ENCODE measurements at places on chromosomes 7 and 10. TPM values are rescaled to one million over a fixed set of nuclear protein-coding genes. Genes with fewer than 3 reads are reported as not detected.

Gene OR6V1
- not detected for total RNA-seq

Gene CAMK2B
- total RNA-seq = 0.86 TPM

DNA sequence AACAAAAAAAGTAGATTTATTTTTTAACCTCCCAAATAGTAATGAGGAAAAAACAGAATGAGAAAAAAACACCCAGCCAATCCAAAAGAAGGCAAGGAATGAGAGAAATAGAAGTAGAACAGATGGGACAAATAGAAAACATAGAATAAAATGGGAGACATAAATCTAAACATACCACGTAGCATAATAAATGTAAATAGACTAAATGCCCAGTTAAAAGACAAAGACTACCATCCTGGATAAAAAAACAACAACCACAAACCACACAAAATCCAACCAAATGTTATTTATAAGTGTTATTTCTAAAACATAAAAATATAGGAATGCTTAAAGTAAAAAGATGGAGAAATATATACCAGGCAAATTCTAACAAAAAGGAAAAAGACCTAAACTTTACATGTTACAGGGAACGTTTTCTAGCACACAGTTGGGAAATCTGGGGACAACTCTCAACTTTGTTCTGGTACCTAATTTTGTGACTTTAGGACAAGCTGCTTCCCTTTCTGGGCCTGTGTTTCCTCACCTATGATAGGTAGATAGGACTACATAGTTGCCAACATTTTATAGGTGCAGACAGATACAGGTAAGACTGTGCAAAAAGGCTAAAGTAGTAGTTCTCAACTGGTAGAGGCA, 98.4 kb downstream of the SPDYE5 start:
- peaks cover 21% of the 10 kb centered on the region for H3K4me1 ChIP-seq
- no peak overlapping the region for H3K4me3 ChIP-seq
- no peaks in the 10 kb centered on the region for H3K27me3 ChIP-seq
- no peak for DNase-seq
- H3K36me3 ChIP-seq = peaks cover 2% of the 10 kb centered on the region

DNA sequence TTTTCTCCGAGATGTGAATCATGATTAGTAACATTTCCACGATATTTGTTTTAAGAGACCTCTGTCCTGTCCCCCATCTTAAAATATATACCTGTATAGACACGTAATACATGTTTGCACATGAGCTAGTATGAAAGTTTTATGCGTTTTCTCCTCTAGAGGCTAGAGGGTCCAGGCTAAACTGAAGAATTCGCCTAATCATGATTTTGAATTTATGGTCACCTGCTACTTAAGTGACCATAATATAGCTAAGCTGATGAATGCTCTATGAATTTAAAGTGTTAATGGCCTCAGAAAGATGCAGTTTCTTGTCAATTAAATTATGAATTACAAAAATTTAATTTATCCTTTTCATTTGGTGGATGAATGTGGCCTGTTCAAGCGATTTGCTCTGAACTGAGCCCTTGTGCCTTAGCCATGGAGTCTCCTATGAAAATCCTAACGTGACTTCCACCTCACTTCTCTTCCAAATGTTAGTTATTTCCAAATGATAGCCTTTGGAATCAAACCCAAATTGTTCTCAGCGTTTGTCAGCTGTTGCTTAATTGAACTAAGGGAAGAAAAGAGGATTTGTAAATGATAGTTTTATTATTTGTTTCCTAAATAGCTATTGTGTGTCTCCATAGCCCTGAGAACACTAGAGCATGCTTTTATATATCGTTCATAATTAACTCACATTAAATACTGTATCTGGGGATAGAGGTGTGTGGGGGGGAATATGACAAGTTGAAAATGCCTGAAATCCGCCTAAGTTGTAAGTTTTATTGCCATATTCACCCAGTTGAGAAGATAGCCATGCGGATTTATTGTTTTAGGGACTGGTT, 2.3 kb downstream of the CELF2 start:
- peaks cover 14% of the 10 kb centered on the region for H3K4me1 ChIP-seq
- H3K36me3 ChIP-seq = no peaks in the 10 kb centered on the region
- DNase-seq = no peak
- no peak overlapping the region for H3K27ac ChIP-seq
- peaks cover 71% of the 10 kb centered on the region for H3K27me3 ChIP-seq

Gene FXYD4
- total RNA-seq = not detected

DNA sequence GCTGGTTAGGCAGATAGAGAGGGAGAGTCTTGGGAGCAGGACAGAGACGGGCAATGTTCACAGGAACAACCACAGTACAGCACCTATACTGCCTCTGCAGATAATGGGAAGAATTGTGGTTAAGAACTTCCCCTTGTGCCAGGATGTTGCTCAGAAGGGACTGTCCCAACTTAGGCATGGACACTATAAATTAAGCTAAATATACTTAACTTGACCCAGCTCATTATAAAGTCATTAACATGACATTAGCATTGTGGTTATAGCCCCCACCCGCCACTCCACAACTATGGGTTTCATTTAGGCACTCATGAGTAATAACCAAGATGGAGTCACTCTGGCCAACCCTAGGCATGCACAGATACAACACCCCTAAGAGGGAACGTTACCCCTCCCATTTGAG, 310.9 kb upstream of the NRG3 start:
- H3K4me1 ChIP-seq = no peaks in the 10 kb centered on the region
- DNase-seq = no peak
- H3K27me3 ChIP-seq = no peaks in the 10 kb centered on the region
- no peak overlapping the region for H3K27ac ChIP-seq
- H3K36me3 ChIP-seq = no peaks in the 10 kb centered on the region
